ENCODE measurements at places on chromosomes 4 and X.

GRCh38 chr4:37481547-37482122 lies 204.5 kb downstream of the RELL1 start:
- no peak for DNase-seq

DNA sequence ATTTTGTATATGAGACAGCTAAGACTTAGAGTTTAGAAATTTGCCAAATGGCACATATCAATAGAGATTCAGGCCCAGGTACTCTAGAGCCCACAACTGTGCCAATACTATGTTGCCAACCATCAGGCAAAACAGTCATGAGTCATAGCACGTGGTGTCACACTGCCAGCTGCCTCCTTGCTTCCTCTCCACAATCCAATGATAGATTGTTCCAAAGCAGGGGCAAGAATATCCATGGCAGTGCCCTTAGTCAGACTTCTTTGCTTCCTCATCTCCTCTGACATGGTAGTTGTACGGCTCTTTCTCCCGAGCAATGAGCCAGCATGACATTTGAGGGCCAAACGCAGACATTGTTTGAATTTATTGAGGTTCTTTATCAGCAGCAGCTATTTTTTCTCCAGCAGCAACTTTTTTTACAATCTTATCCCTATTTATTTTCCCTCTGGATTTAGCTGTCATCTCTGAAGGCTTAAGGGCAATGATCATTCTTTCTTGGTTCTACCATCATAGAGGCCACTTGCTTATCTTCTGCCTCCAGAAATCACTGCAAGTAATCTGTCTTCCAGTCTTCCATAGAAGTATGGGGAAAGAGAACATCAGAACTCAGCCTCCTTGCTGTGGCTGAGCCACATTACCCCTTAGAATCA lies 169.7 kb downstream of the COL4A6 start:
- DNase-seq, result peak; percentile 3

- peak; percentile 25 for DNase-seq
Observed at GRCh38 chrX:47384502-47384901, 14.1 kb downstream of the ZNF157 start.

- no peak for DNase-seq
Observed at GRCh38 chr4:150242820-150243458, 164.7 kb downstream of the DCLK2 start.

GRCh38 chr4:38717604-38718003 lies 53.6 kb downstream of the KLF3 start:
- DNase-seq, result no peak

DNA sequence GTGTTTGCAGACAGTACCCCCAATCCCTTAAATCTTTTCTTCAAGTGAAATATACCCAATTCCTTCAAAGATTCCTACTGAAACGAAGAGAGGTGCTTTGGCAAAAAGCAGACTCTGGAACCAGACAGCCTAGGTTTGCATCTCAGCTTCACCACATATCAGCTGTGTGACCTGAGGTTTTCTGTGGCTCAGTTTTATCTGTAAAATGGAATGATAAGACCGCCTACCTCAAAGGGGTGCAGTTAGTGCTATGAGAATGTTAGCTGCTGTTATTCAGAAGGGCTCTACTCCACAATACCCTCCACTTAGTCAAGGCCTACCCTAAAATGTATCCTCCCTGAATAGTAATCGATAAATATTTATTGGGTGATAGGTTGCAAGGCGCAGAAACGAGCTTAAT lies 664 bp downstream of the PIR start:
- DNase-seq, result no peak

- DNase-seq, result no peak
Observed at GRCh38 chr4:181503687-181504390, 739.4 kb upstream of the TENM3 start.

GRCh38 chr4:140242357-140243277 lies 88.6 kb upstream of the MAML3 start:
- no peak for DNase-seq

All from RCC 7860 (cell line).